ENCODE measurements at places on chromosomes 3 and 15.
A peak's percentile ranks its signal among the peaks of the same experiment; 100 is the strongest.

- DNase-seq = no peak
These were observed 31.6 kb downstream of the SLC24A1 start for GRCh38 chr15:65653341-65653740.

DNA sequence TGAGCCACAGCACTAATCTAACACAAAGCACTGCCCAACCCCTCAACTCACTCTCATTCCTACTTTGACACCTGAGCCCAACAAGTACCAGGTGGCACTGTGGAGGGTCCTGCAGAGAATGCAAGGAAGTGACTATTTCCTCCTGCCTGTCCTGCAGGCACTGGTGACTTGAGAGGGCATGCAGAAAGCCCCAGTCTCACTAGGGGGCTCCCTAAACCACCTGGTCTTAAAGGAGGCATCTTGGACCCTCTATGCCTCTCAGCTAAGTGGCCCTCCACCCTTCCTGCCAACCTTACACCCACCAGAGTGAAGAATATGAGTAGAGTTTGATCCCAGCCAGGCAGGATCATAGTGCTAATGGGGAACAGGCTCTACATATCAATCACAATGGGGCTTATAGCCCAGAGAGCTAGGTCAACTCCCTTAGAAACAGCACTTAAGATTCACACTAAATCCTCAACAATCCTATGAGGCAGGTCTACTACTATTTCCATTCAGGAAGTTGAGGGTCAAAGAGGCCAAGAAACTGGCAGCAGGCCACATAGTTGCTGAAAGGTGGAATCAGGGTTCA lies 15.2 kb downstream of the TRAIP start:
- DNase-seq = no peak

GRCh38 chr3:27467545-27467944 lies 16.6 kb downstream of the SLC4A7 start:
- no peak for DNase-seq

GRCh38 chr15:98383571-98383970 lies 264.8 kb upstream of the IGF1R start:
- DNase-seq = no peak

- DNase-seq = no peak
These were observed 64.5 kb downstream of the SMAD6 start for GRCh38 chr15:66766282-66767230.

DNA sequence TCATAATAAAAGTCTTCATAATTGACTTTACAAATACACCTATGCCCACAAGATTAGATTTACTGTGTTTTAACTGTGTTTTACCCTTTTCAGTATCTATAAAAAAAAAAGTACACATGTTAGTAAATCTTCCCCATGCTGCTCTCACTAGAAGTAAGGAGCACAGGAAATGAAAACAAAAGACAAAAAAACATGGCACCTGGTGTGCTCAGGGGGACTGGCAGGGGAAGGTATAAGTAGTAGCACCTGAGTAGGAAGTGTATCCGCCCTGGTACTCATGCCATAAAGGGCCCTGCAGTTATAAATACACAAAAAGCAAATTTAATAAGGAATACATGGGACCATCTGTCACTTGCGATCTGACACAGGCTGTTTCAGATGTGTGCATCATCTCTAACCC lies 8.9 kb upstream of the ALDH1A2 start:
- DNase-seq = no peak

DNA sequence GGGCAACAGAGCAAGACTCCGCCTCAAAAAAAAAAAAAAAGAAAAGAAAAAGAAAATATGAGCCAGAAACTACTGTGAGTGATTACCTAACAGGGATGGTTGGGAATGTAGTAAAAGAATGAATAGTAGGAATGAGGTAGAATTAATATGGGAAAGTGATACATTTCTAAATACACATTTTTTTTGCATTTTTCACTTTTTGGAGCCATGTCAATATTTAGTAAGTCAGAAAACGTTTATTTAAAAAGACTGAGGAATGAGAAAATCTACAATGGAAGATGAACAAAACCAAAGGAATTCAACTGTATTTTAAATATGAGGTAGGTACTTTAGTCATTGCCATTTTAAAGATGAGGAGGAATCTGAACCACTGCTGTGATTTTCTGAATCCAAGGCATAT lies 817.2 kb upstream of the CADM2 start:
- DNase-seq = no peak

GRCh38 chr15:77057685-77058084 lies 13.2 kb downstream of the TSPAN3 start:
- DNase-seq = no peak

- DNase-seq = no peak
These were observed 55.8 kb downstream of the TRPC1 start for GRCh38 chr3:142779591-142779990.

DNA sequence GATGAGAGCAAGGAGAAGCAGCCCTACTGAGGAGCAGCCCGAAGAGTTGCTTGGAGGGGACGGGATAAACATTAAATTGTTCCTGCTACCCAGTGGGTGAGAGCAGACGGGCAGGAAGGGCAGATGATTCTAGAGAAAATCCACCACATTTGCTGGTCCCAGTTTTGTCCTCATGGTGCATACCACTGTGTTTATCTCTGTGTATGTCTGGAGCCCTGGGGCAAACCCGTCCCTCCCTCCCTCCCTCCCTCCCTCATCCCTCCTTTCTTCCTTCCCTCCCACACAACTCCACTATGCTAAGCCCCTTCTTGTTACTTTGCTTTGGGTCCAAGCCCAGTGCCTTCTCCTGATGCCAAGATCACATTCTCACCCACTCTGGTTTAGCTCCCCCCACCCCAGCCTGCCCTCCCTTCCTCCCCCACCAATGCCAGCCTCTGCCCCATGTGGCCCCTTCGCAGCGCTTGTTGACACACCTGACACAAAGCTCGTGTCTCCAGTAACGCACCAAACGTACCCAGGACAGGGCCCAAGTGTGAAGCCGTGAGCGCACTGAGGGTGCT lies 194.8 kb downstream of the ATP10A start:
- DNase-seq = peak; percentile 57

GRCh38 chr3:5271372-5271683 lies 83.8 kb downstream of the EDEM1 start:
- no peak for DNase-seq

GRCh38 chr15:59276225-59277178 lies 69.9 kb downstream of the LDHAL6B start:
- DNase-seq = no peak

DNA sequence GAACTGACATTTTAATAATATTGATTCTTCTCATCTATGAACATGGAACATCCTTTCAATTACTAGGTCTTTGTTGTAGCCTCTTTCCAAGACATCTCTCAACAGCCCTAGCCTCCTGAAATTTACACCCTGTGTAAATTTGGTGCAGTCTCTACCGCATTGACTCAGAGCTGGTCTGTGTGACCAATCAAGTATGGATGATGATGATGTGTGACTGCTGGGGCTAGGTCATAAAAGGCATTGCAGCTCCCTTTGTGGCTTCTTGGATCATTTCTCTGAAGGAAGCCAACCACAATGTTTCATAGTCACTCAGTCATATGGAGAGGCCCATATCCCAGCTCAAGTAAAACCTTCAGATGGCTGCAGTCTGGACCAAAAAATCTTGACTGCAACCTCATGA lies 62.1 kb upstream of the FAM3D start:
- DNase-seq = no peak

DNA sequence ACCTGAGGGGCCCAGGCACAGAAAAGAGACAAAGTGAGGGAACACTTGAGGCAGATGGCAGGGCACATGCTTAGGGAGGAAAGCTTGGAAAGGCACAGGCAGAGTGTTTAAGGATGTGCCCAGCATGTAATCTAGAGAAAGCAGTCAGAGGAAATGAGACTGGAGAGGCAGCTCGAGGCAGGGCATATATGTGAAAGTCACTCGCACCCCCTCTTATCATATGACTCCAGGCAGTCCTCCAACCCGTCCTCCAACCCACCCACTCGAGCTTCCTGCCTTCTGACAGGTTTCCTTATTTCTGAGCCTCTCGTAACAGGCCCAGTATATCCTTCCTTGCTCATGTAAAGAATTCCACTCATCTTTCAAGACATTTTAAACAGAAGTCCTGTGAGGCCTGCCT lies 294.0 kb downstream of the SOX2 start:
- DNase-seq = no peak

- DNase-seq = no peak
These were observed 961.0 kb upstream of the CFAP20DC start for GRCh38 chr3:60010781-60011180.

DNA sequence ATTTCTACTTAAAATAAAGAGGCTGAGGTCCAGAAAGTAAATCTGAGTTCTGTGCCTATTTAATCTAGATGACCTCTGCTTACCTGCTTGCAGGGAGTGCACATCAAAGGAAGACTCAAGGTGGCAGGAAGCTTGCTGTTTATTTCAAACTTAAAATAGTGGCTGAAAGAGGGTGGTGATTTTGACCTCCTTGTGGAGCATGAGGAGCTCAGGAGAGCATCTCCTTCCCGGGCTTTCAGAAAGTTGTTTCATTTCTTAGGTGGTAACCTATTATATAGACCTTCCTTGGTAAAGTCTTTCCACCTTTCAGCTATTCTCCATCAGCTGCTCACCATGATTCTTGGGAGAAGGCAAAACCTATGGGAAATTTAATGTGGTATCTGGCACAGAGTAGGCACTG lies 494 bp downstream of the GCSAM start:
- DNase-seq = no peak

- DNase-seq = no peak
These were observed 246.2 kb downstream of the LRTM1 start for GRCh38 chr3:54681706-54682105.

- no peak for DNase-seq
These were observed 1.6 kb upstream of the P3H2 start for GRCh38 chr3:190122198-190122771.

- no peak for DNase-seq
These were observed 12.3 kb upstream of the PCSK6 start for GRCh38 chr15:101501703-101502373.

DNA sequence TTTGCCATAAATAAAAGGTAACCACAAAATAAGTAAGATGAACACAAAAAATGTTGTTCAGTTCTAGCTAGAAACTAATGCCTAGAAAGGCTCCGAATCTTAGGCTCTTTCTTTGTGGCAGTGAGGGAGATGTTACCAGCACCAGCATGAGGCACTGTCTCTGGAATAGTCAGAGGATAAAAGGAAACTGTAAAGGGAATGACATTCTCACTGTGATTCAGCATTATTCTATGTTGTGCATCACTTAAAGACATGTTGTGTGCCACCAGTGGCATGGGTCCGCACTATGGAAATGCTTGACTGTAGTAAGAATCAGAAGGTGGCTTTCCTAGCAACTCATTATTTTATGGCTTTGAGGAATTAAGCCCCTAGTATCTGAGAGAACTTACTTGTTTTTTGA lies 70.8 kb downstream of the SEC22A start:
- DNase-seq = no peak

DNA sequence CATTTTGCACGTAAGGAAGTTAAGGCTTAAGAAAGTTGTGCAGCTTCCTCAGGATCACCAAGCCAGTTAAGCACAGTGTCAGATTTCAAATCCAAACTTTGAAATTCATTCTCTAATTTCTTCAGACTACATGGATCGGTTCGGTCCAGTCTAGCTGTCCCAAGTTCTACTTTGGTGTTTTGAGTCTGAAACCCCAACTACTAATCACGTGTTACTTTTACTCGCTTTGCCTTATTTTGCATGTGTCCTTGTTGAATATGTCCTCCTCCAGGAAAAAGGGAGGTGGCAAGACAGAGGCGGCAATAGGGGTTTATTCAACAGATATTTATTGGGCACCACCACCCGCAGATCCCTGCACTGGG lies 522 bp upstream of the GXYLT2 start:
- no peak for DNase-seq

DNA sequence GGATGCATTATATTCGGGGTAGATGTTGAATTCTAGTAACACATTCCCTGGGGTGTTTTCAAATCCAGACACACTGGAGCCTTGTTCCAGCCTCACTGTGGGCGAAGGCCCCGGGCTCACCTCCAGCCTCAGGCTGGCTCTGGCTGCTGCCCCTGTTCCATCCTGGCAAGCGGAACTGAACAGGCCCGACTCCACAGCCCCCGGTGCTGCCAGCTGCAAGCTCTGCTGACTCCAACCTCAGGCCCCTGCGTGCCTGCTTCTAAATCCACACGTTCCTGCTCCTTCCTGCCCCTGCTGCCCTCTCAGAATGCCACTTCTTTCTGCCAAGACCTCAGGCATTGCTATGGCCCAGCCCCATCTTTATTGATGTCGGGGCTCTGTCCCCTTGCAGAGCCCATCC lies 90.6 kb downstream of the LIPC start:
- DNase-seq = no peak

GRCh38 chr15:90086868-90087268 lies 15.4 kb downstream of the IDH2 start:
- peak; percentile 50 for DNase-seq

GRCh38 chr3:148466143-148466542 lies 231.6 kb upstream of the AGTR1 start:
- no peak for DNase-seq

DNA sequence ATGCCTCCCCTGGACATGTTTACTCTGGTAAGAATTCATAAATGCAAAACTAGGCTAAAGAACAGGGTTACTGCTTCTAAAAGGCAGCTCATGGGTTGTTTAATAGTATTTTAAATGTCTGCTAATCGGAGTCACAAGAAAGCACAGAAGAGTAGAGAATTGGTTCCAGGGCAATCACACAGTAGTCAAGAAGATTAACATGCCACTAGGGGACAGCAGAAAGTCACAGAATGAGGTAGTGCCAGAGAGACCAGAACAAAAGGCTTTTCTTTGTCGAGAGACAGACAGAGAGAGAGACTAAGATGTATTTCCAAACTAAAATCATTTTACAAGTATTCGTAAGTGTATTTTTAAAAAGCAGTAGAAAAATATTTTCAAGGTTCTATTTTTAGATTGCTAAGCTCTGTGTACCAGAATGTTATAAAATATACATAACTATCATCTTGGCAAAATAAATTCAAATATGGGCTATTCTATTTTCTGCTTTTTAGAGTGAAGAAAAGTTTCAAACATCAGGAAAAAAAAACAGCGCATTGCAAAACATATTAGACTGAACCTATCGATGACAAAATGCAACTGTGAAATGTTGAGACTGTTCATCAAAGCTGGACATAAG lies 78.3 kb upstream of the CDIN1 start:
- DNase-seq = no peak

DNA sequence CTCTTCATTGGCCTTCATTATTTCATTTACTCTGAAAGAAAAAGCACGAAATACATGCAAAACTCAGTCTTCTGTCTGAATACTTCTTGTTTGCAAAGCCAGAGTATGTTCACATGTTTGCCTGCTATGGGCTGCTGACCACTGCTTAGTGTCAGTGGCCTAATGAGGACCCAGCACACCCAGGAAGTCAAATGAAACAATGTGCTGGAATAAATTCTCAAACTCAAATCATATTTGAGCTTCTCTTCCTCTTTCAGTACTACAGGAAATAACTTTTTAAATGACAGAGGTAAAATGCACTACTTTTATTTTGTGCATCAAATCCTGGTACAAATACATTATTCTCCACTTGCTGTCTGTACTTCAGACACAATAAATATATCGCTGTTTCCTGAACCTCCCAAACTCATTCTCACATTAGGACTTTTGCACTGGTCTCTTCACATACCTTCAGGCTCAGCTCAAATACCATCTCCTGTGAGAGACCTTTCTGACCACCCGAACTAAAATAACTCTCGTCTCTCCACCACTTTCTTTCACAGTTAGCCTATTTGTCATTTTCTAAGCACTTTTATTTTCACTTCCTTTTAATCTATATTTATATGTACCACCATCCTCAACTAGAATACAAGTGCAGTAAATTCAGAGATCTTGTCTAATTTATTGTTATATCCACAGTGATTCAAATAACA lies 176.8 kb downstream of the TUSC7 start:
- DNase-seq = no peak

- no peak for DNase-seq
These were observed 94.7 kb downstream of the TNIK start for GRCh38 chr3:171365489-171365888.
